ENCODE measurements at places on chromosomes 13 and 19.

DNA sequence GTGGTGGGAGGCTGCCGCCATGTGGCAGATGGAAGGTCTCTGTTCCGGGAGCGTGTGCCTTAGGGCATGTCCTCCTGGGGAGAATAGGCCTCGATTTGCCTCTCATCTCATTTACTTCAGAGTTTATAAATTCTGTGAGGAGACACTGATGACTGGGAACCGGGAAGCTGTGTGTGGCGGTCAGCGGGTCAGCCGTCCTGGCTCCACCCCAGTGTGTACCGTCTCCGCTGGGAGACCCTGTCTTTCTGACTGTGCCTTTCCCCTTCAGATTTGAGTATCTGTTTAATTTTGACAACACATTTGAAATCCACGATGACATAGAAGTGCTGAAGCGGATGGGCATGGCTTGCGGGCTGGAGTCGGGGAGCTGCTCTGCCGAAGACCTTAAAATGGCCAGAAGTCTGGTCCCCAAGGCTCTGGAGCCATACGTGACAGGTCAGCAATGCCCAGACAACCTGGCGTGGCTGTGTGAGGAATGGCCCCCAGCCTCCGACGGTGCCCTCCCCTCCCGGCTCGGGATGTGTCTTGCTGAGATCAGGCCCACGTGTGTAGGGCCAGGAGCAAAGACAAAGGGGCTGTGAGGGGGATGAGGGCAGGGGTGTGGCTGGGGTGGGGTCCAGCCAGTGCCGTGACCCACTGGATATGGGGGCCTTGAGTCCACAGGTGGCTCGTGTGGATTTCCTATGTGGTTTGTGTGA, 21.6 kb downstream of the ATP4B start:
- no peak for DNase-seq

DNA sequence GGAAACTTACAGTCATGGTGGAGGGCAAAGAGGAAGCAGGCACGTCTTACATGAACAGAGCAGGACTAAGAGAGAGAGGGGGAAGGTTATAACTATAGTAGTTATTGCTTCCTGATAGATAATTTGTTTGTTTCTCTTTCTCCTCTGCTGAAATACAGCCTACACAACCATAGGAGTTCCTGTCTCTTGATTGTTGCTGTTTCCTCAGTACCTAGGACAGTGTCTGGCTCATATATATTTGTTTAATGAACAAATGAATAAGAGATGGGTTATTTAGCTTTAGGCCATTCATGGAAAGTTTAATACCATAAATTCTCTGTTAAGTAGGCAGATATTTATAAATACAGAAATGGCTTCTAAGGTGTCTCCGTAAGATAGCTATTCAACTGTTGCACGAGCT, 95.2 kb downstream of the PCCA start:
- DNase-seq: no peak

DNA sequence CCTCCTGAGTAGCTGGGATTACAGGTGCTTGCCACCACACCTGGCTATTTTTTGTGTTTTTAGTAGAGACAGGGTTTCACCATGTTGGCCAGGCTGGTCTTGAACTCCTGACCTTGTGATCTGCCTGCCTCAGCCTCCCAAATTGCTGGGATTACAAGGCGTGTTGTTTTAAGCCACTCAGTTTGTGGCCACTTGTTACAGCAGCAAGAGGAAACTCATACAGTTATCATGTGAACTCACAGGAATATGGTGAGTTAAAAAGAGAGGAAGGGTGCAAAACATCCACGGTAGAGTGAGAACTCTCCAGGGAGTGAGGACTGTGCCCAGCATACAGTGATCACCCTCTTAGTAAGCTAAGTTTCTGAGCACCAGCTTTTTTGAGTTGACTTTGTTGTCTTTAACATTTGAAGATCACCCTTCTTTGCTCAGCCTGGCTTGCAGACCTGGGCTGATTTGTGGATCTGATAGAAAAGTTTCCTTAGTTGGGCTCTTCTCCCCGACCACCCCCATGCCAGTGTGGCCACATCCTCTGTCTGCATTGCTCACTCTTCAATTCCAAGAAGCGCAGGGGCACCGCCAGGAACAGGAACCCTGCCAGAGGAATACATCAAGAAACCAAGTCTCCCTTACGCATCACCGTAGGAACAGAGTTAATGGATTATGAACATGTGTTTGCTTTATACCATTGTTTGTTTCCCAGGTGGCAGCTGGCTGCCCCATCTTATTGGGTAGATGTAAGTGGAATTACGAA, 16.0 kb downstream of the ALOX5AP start:
- DNase-seq: no peak

GRCh38 chr13:91891141-91891540, 492.7 kb downstream of the GPC5 start:
- DNase-seq: no peak

- no peak for DNase-seq
Measured at GRCh38 chr13:97249796-97250495, 27.8 kb downstream of the MBNL2 start.

- no peak for DNase-seq
Measured at GRCh38 chr13:46352805-46353204, 34.2 kb downstream of the RUBCNL start.

DNA sequence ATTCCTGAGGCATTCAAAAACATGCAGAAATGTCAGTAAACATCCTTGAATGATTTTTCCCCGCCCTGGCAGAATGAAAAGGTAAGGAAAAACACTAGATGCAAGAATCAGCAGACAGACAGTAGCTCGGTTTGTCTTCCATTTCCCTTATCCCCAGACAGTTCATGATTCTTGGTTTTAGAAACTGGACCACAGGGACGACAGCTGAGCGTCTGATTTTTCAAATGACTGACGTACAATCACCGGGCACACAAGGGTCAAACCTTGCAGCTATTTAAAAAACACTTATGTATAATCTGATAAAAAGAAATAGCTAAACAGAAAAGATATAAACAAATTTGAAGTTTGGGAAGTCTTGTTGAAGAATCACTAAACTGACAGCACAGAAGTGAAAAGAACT, 47.1 kb downstream of the DCLK1 start:
- no peak for DNase-seq

DNA sequence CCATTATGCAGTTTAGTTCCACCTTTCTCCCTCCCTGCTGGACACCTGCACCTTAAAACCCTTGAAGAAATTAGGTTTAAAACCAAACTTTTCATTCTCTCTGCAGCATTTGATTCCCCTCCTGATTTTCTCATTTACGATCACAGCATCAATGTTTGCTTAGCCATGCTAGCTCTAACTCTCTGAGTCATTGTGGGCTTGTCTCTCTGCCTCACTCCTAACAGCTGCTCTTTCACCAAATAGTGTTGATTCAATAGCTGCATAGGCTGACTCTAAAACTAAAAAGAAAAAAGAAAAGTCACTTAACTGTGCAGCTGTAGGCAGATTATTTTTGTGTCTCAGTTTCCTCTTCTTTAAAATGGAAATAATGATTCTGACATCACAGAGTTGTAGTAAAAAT, 1124.9 kb downstream of the DIAPH3 start:
- DNase-seq: no peak

GRCh38 chr13:106570299-106570852, 2.4 kb upstream of the ARGLU1 start:
- DNase-seq: peak; percentile 53

GRCh38 chr19:53773999-53774398, 50.1 kb downstream of the NLRP12 start:
- DNase-seq: no peak

- DNase-seq: no peak
Measured at GRCh38 chr19:30908262-30908771, 440.9 kb downstream of the TSHZ3 start.

DNA sequence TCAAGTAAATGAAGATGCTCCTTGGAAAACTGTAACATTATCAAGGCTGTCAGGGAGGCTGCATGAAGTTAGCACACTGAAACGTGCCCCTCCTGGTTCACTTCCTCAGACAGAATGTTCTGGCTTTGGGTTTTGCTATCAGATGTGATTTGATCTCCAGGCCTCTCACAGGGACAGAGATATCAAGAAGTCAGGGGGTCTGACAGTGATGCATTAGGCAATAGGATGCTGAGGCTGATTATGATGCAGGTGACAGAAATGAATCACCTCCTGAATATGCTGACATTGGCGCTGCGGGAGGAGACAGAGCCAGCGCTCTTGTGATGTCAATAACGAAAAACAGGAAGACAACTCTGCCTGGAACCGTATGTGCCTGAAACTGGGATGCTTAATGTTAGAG, 278.5 kb downstream of the DCT start:
- no peak for DNase-seq

DNA sequence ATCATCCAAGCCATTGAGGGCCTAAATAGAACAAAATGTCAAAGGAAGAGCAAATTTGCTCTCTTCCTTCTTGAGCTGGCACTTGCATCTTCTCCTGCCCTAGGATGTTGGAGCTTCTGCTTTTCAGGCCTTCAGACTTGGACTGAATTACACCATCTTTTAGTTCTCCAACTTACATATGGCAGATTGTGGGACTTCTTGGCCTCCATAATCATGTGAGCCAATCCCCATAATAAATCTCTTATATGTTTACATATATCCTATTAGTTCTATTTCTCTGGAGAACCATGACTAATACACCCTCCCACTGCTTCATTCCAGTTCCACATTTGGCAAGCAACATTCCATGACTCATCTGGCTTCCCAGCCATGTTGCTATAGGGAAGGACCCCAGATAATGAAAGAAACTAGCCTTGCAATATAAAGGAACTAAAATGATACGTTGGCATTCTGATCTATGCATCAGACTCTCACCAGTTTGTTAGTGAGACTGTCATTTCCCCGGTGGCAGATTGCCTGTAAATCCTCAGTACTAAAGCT, 11.0 kb upstream of the ACOD1 start:
- DNase-seq: no peak

DNA sequence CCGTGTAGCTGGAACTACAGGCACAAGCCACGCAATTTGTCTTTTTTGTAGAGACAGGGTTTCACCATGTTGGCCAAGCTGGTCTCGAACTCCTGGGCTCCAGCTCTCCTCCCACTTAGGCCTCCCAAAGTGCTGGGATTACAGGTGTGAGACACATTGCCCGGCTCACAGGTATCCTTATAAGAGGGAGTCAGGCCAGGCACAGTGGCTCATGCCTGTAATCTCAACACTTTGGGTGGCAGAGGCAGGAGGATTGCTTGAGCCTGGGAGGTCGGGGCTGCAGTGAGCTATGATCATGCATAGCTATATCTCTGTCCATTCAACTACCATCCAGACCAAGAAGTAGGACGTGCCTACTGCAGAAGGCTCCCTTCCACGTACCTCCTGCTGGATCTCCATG, 10.2 kb upstream of the IGLON5 start:
- DNase-seq: no peak

DNA sequence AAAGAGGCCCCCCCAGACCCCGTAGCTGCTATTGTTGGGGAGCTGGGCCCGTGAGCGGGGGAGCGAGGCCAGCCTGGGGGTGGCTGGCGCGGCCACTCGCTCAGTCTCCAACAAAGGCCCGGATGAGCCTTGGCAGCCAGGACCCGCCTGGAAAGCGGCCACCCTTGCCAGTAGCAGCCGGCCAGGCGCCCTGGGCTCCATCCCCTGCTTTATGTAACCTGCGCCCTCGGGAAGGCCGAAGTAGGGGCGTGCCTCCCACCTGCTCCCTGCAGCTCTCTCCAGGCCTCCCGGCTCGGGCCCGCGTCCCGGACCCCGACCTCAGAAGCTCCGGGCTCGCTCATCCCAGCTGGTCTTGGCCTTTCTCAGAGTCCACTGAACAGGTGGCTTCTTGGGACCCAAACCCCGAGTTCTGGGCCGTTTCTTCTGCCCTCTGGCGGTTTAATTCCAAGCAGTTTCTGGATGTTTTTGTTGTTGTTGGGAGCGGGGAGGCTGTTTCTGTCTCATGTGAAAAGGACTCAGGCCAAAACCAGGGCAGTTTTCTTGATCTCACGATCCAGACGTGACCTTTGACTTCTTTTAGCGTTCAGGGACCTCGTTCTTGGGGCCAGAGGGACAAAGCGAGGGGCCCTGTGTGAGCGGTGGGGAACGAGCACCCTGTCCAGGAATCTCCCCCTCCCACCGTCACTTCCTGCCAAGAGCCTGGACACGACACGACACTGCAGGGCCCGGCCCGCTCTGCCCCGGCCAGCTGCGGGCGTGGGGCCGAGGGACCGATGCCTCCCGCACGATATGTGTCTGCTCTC, 1.2 kb downstream of the CDC34 start:
- no peak for DNase-seq

- DNase-seq: peak; percentile 41
Measured at GRCh38 chr19:32708457-32708856, 11.1 kb upstream of the TDRD12 start.

- peak; percentile 37 for DNase-seq
Measured at GRCh38 chr19:1624458-1624857, 19.2 kb upstream of the UQCR11 start.

- no peak for DNase-seq
Measured at GRCh38 chr19:55370305-55370988, at the start of gene IL11. TSS of gene IL11 (minus strand) at chr19:55370463. CDS start at chr19:55370310, 153 bp downstream.

DNA sequence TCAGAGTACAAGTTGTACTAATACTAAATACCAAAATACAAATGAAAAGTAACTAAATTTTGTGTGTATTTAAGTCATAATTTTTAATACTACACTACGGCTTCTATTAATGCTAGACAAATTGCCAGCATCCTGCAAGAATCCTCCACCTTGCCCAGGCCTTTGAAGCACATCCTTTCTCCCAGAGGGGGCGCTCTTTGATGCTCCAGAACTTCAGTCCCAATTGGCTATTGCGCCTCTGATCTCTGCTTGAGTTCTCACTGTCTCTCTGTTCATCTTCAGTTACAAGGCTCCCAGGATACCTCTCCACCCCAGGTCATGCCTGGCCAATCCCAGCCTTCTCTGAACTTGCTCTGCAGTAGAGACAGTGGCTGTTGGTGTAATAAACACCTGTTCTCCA, 141.0 kb downstream of the DCLK1 start:
- no peak for DNase-seq

- DNase-seq: no peak
Measured at GRCh38 chr13:28719227-28720055, 671 bp upstream of the SLC46A3 start.

DNA sequence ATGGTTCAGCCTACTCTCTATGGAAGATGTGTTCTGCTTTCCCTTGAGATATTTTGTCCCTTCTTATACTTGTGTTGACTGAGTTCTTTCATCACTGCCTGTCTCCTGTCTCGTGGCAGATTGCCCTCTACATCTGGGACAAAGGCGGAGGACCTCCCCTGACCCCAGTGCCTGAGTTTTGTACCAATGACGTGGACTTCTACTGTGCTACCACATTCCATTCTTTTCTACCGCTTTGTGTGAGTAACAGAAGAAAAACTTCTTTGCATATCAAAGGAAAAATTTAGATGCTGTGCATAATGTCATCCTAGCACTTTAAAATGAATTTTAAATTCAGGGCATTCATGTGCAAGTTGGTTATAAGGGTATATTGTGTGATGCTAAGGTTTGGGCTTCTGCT, 74.6 kb downstream of the B3GLCT start:
- DNase-seq: no peak

DNA sequence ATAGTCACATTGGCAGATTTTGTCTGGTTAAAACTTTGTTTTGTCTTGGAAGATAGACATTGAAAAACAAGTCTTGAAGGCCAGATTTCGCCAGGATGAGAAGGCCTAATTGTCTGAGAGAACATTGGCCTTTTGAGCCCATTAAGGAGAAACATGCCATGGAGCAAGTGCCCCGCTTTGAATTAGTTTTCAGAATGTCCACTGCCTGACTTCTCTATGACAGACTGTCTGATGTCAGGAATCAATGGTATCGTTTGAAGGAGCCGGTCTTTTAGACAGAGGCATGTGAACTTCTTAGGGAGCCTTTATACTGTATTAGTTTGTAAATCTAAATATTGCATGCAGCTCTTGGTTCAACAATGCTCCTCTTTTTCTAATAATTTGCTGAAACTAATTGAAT, 155.9 kb downstream of the DLEU7 start:
- DNase-seq: no peak

Data from activated gamma-delta T cell treated with Interleukin-2 at 50 U/mL for 16 hours (primary cell).